ENCODE measurements at places on chromosomes 5 and 9. TPM values are rescaled to one million over a fixed set of nuclear protein-coding genes. Genes with fewer than 3 reads are reported as not detected.

Gene EIF4E1B
- not detected for total RNA-seq

Gene BTNL3
- total RNA-seq, result not detected

Gene C9orf50
- not detected for total RNA-seq

Gene STK32A
- 1.5 TPM for total RNA-seq

Gene CTNND2
- 6.0 TPM for total RNA-seq

Gene CCDC69
- 105 TPM for total RNA-seq

DNA sequence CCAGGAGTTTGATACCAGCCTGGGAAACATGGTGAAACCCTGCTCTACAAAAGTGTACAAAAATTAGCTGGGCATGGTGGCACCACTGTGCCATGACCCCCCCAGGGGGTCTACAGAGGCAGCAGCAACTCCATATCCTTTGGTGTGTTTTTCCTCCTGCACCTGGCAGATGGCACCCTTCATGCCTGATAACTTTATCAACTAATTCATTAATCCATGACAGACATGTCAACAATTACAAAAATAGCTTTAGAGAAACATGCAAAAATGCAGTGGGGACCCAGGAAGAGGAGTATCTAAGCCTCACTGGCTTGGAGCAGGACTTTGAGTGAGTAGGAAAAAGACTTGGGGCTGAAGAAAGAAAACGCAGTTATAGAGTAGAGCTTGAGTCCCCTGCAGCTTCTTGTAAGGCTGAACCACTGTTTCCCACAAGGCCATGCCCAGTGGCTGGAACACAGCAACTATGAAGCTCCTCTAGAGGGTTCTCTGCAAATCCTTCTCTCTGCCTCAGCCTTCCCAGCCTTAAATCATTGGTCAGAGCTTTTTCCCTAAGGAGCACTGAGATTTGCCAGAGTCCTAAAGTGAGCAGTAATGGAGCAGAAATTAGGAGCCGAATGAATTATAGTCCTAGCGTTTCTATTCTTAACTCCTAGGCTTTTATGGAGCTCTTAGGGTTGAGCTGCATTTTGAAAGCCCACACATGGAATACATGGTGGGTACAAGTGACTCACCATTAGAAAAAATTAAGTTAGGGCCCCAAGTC lies 25.5 kb upstream of the B4GALT1 start:
- no peaks in the 10 kb centered on the region for H3K27me3 ChIP-seq
- H3K27ac ChIP-seq, result no peak overlapping the region
- no peak for DNase-seq
- peaks cover 10% of the 10 kb centered on the region for H3K4me1 ChIP-seq

DNA sequence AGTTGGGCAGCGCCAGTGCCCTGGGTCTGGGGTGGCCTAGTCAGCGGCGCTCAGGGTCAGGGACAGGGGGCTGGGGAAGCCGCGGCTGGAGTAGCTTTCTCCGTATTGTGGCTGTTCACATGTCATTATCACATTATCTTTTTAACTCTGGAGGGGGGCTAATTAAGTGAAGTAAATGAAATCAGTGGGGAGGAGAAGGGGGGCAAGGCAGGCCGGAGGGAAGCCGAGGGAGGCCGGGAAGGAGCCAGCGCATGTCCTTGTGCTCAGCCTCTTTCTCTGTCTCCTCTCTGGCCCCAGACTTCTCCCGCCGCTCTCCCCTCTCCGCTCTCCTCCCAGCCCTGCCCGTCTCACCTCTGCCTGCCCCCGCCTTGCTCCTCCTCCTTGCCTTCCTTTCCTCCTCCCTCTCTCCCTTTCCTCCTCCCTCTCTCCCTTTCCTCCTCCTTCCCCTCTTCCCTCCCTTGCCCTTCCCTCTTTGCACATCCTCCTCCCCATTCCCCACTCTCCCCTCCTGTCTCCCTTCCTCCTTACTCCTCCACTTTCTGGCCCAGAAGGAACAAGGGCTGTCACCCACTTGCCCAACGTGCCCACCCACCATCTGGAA lies 38.7 kb downstream of the ASS1 start:
- no peak overlapping the region for H3K27ac ChIP-seq
- DNase-seq, result no peak

DNA sequence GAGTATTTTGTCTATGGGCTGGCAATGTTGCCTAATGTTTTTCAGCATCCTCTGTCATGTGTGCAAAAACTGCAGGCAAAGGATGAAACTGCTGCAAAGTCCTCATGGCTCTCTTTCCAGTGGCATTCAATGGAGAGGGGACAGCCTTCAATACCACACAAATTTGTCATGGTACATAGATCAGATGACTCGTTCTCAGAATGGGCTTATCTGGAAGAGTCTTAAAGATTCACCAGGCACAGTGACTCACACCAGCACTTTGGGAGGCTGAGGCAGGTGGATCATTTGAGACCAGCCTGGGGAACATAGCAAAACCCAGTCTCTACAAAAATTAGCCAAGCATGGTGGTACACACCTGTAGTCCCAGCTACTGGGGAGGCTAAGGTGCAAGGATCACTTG lies 5.3 kb downstream of the CDKN2AIPNL start:
- no peaks in the 10 kb centered on the region for H3K36me3 ChIP-seq
- no peak for DNase-seq
- no peaks in the 10 kb centered on the region for H3K27me3 ChIP-seq
- H3K27ac ChIP-seq, result no peak overlapping the region
- H3K4me3 ChIP-seq, result no peak overlapping the region
- H3K4me1 ChIP-seq, result peaks cover 27% of the 10 kb centered on the region

DNA sequence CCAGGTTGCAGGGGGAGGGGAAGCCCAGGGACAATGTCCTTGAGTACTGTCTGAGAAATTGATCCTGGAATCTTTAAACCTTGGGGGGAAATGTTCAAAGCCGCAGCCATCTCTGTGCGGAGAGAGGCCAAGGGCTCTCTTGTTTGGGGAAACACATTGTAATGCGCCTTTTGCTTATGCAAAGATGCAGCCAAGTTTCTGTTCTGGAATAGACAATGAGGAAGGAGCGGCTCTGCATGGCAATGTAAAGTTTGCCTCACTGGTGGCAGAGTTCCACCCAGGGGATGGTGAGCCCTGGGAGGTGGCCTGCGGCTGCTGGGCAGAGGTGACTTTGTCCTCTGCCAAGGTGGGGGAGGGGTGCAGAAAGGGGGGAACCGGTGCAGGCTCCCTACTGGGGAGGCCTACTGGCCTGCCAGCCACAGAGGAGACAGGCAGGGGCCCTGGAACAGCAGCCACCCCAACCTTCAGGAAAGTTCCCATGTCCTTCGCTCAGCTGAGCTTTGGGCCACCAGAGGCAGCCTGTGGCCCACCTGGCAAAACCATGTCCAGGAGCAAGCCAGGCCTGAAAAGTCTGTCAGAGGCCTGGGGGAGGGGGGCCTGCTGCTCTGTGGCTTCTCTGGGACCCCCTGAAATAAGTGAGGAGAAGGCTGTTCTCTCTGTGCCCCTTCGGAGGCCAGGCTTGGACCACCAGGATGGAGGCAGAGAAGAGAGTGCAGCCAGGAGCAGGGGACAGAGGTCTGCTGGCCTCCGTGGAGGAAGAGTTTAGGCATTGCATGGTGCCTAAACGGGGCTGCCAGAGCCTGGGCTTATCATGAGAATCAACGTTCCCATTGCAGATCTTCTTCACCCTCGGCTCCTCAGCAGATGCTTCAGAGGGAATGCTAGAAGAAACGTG lies 127.8 kb downstream of the ZNF354C start:
- no peaks in the 10 kb centered on the region for H3K4me1 ChIP-seq
- H3K36me3 ChIP-seq, result no peaks in the 10 kb centered on the region
- DNase-seq, result no peak
- H3K27ac ChIP-seq, result no peak overlapping the region
- no peak overlapping the region for H3K4me3 ChIP-seq

DNA sequence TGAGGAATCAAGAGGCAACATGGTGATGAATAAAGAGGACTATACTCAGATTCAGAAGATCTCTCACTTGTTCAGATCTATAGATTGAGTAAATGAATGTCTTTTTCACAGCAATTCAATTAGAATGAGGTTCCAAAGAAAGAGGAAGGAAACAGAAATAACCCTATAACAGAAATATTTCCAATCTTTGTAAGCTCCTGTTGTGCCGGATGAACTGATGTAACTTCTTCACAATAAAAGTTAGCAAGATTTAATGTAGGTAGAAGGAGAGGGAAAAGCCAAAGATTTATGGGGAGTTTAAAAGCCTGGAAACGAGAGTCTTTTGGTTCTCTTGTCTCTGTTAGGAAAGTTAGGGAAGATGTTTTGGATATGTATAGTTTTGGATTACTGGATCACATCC lies 92.1 kb downstream of the PBX3 start:
- H3K27me3 ChIP-seq, result no peaks in the 10 kb centered on the region
- H3K27ac ChIP-seq, result no peak overlapping the region
- no peaks in the 10 kb centered on the region for H3K36me3 ChIP-seq
- no peak for DNase-seq
- no peak overlapping the region for H3K4me3 ChIP-seq
- peaks cover 41% of the 10 kb centered on the region for H3K4me1 ChIP-seq

DNA sequence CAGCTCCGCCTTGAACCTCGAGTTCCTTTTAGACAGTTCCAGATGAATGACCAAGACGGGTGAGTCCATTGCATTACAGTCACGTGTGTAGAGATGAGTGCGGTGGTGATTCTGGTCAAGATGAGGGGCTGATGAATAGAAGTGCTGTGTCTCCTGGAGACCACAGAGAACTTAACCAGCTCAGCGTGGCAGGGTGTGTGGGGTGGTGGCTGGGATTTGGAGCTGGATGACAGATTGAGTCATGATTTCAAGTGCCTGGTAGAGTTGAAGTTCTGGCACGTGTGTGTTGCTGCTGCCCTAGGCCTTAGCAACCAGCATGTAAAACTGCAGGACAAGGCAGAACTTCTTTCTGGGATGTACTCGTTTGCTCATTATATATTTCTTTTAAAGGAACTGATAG lies 53.3 kb downstream of the PRRC2B start:
- no peak overlapping the region for H3K4me3 ChIP-seq
- H3K36me3 ChIP-seq, result peaks cover 100% of the 10 kb centered on the region
- H3K27me3 ChIP-seq, result no peaks in the 10 kb centered on the region
- no peaks in the 10 kb centered on the region for H3K4me1 ChIP-seq
- DNase-seq, result no peak

GRCh38 chr9:98970532-98971041 lies 26.9 kb downstream of the COL15A1 start:
- no peaks in the 10 kb centered on the region for H3K36me3 ChIP-seq
- no peak for DNase-seq
- H3K27ac ChIP-seq, result peak overlapping the region; percentile 65
- no peaks in the 10 kb centered on the region for H3K27me3 ChIP-seq
- H3K4me1 ChIP-seq, result peaks cover 36% of the 10 kb centered on the region

GRCh38 chr5:132417889-132418485 lies 48.5 kb downstream of the SLC22A5 start:
- DNase-seq, result no peak
- peaks cover 100% of the 10 kb centered on the region for H3K4me1 ChIP-seq
- peak overlapping the region; percentile 100 for H3K27ac ChIP-seq

- peaks cover 59% of the 10 kb centered on the region for H3K27me3 ChIP-seq
- H3K4me3 ChIP-seq, result no peak overlapping the region
- H3K27ac ChIP-seq, result peak overlapping the region; percentile 66
- no peak for DNase-seq
- H3K36me3 ChIP-seq, result no peaks in the 10 kb centered on the region
Observed at GRCh38 chr5:180646289-180646962, 3.0 kb downstream of the FLT4 start.

DNA sequence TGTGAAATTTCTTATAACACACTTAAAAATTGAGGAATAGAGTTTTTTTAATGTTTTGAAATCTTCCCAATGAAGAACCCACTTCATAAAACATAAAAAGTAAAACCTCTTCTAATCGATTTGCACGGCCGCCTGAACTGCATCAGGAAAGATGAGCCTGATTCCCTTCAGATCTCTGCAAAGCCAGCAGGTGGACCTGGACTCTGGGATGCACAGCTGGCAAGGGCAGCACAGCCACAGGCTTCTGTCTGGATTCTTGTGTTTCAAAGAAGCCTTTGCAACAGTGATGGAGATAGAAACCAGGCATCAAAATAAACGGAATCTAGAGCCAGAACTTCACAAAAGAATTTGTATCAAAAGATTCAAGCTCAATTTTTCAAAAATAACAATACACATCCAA lies 36.0 kb upstream of the SPATA31C2 start:
- DNase-seq, result no peak
- H3K27ac ChIP-seq, result no peak overlapping the region
- H3K36me3 ChIP-seq, result no peaks in the 10 kb centered on the region
- no peaks in the 10 kb centered on the region for H3K4me1 ChIP-seq
- H3K27me3 ChIP-seq, result no peaks in the 10 kb centered on the region

GRCh38 chr5:97986069-97986468 lies 787.4 kb upstream of the RGMB start:
- H3K27ac ChIP-seq, result no peak overlapping the region
- H3K27me3 ChIP-seq, result no peaks in the 10 kb centered on the region
- no peaks in the 10 kb centered on the region for H3K36me3 ChIP-seq
- no peaks in the 10 kb centered on the region for H3K4me1 ChIP-seq

DNA sequence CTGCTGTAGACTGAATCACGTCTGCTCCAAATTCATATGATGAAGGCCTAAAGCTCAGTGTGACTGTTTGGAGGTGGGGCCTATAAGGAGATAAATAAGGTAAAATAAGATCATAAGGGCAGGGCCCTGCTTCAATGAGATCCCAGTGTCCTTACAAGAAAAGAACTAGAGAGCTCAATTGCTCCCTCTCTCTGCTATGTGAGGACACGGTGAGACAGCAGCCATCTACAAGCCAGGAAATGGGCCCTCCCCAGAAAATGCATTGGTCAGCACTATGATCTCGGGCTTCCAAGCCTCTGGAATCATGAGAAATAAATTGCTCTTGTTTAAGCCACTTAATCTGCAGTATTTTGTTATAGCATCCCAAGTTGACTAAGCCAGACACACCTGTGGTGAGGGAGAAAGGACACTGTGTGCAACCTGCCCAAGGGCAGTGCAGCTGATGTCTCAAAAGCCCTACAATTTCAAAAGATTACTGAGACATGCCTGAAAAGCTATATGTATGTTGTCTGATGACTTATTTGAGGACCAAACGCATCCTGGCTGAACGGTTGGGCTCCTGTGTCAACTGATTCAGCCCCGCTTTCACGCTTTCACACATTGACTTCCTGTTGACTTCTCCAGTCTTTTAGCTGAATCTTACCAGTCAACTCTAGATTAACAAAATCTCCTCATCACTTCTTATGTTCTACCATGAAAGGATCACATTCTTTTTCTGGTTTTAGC lies 13.2 kb downstream of the GZMK start:
- no peaks in the 10 kb centered on the region for H3K27me3 ChIP-seq
- H3K4me1 ChIP-seq, result no peaks in the 10 kb centered on the region
- no peak overlapping the region for H3K4me3 ChIP-seq

GRCh38 chr9:97801180-97801579 lies 51.8 kb upstream of the FOXE1 start:
- peaks cover 10% of the 10 kb centered on the region for H3K4me1 ChIP-seq
- no peaks in the 10 kb centered on the region for H3K36me3 ChIP-seq
- no peak overlapping the region for H3K27ac ChIP-seq
- no peak for DNase-seq
- H3K4me3 ChIP-seq, result no peak overlapping the region

DNA sequence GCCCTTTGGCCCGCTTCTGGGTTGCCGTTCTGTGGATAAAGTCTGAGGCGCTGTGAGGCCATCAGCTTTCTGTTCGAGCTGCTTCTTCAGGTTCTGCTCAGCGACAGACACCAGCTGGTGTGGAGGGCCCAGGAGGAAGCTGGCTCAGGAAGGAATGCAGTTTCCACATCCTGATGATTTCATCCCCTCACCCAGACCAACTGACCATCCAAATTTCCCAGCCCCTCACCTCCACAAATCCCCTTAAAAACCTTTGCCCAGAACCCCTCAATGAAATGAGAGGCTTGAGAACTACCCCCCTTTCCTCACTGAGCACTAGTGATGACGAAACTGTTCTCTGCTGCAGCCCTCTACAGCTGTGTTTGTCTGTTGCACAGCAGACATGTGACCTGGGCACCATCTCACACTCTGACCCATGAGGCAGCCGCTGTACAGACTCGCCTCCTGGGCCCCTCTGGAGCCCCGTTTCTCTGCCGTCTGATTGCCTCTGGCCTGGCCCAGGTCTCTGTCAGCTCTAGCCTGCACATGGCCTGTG lies 45.4 kb downstream of the SPATA31C2 start:
- H3K36me3 ChIP-seq, result no peaks in the 10 kb centered on the region
- H3K4me1 ChIP-seq, result peaks cover 11% of the 10 kb centered on the region
- H3K4me3 ChIP-seq, result no peak overlapping the region
- H3K27ac ChIP-seq, result peak overlapping the region; percentile 16

Data from heart right ventricle (tissue), 16 donors.